PC-3 (cell line): ENCODE measurements at places on chromosomes 3 and 15. TPM values are rescaled to one million over a fixed set of nuclear protein-coding genes. Genes with fewer than 3 reads are reported as not detected.
A peak's percentile ranks its signal among the peaks of the same experiment; 100 is the strongest.

Gene ST8SIA2
- total RNA-seq, result not detected in 2 replicates

- no peak for DNase-seq
- H3K4me1 ChIP-seq, result no peaks in the 10 kb centered on the region
- H3K27me3 ChIP-seq, result no peaks in the 10 kb centered on the region
- no peaks in the 10 kb centered on the region for H3K36me3 ChIP-seq
- H3K4me3 ChIP-seq, result no peak overlapping the region
Observed at GRCh38 chr3:68458581-68458980, 473.8 kb downstream of the TAFA4 start.

DNA sequence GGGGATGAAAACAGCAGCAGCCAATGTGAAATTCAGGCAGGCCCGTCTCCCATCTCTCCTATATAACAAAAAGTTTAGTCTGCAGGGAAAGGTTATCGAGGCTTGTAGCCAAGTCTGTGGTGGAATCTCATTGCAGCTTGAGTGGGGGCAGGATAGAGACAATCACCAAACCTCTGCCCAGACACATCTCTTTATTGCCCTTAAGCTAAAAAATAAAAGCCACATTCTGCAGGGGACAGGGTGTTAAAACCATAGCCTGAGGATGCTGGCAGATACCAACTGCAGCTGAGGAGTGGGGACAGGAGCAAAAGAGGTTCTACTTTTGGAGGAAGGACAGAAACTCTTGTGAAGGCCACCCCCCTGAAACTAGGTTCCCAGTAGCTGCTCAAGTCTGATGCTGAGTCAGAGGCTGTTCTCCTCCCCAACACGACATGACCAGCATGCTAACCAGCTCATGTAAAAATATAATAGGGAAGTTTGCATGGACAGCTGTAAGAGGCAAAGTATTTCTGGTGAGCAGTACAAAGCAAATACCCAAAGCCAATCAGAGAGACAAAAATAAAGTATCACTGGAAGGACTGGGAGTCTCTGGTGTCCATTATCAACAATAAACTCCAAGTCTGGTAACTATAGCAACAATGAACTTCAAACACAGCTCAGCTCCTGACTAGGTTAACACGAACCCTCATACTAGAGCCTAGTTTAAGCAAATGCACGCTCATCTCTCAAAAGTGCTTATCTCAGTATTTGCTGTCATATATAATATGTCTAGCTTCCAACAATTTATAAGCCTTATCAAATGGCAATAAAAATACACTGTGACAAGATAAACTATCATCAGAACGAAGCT is 362.2 kb upstream of the SLCO3A1 start:
- no peaks in the 10 kb centered on the region for H3K36me3 ChIP-seq
- no peak for DNase-seq
- H3K4me1 ChIP-seq, result 0 out of 2 replicates have a peak, but pooled peaks cover 3% of the 10 kb centered on the region
- no peak overlapping the region for H3K27ac ChIP-seq

GRCh38 chr3:117565777-117566176 is 856.2 kb downstream of the TUSC7 start:
- DNase-seq, result no peak
- H3K36me3 ChIP-seq, result no peaks in the 10 kb centered on the region
- no peak overlapping the region for H3K27ac ChIP-seq
- no peak overlapping the region for H3K4me3 ChIP-seq
- no peaks in the 10 kb centered on the region for H3K27me3 ChIP-seq
- H3K4me1 ChIP-seq, result no peaks in the 10 kb centered on the region

DNA sequence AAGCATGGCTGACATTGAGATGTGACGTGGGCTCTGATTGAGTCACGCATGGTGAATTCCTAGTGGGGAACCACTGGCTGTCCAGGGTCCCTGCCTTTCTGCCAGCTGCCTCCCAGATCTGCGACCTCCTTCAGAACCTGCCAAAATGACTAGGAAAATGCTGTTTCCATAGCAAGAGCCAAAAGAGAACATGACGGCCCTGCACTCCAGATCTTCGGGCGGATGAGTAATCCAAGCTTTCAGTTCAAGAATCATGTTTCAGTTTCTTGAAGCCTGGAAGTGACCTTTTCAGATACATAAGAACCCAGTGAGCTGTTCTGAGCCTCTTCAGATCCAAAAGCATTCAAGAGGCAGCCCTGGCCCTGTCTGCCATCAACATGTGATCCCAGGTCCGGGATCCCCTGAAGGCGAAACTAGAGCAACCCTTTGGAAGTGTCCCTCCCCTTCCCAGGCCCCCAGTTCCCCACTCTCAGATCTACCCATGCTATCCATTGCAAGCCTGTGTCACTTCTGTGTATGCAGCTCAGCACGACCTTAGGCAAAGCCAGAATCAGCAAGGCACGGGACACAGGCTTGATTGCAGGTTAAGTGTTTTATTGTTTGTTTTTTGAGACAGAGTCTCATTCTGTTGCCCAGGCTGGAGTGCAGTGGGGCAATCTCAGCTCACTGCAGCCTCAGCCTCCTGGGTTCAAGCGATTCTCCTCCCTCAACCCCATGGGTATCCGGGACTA is 19.7 kb downstream of the ANKRD63 start:
- DNase-seq, result no peak
- peaks cover 21% of the 10 kb centered on the region for H3K4me1 ChIP-seq
- H3K27me3 ChIP-seq, result no peaks in the 10 kb centered on the region
- no peak overlapping the region for H3K4me3 ChIP-seq
- H3K27ac ChIP-seq, result no peak overlapping the region

DNA sequence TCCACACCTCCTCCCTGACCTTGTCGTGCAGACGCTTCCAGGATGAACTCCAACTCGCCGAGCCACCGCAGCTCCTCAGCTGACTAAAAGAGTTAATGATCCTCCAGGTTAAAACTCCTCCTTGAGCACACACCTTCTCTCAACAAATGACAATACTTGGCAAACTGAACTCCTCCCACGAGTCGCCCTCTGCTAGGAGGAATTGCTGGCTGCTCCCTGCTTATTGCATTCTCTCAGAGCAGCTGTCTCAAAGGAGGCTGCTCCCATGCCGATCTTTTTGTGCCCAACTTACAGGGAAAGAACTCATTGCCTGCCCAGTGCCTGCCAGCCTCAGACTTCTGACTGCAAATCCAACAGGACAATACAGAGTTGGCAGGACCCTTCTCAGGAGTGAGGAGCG is at the start of gene ATP13A4:
TSS of gene ATP13A4 (minus strand) at position 85 of the 400 bp plus-strand sequence. CDS start 96 bp downstream, outside the sequence.
- no peaks in the 10 kb centered on the region for H3K4me1 ChIP-seq
- H3K27ac ChIP-seq, result no peak within 1 kb of the TSS
- no peak for DNase-seq
- no peaks in the 10 kb centered on the region for H3K36me3 ChIP-seq

Gene TRPM1
- not detected in 2 replicates for total RNA-seq

Gene RBP2
- total RNA-seq, result not detected in 2 replicates

DNA sequence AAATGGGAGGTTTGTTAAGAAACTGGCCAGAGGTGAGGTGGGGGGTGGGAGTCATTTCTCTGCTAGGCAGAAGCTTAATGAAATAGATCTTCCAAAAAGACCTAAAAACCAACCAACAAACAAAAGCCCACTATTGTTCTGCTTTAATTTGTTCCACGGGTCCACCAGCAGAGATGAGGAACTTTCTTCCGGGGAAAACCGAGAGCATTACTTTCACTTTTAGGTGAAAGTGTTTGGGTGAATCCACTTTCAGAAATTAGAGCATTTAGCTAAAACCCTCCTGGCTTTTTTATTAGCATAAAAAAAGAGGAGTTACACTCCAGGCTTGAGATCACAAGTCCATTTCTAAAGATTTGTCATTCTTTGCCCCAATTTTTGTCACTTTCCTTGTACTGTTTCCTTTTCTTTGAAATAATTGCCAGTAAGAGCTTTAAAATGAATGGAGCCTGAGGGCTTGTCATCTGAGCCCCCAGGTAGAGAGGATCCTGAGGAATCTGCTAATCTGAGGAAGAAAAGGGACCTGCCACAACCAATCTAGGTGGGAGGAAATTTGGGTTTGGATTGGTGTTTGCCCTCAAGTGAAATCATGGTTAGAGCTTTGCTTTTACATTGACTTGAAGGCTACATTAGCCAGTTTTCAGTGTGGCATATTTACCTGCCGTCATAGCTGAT is 667.6 kb downstream of the NAALADL2 start:
- DNase-seq, result no peak
- H3K27me3 ChIP-seq, result no peaks in the 10 kb centered on the region

DNA sequence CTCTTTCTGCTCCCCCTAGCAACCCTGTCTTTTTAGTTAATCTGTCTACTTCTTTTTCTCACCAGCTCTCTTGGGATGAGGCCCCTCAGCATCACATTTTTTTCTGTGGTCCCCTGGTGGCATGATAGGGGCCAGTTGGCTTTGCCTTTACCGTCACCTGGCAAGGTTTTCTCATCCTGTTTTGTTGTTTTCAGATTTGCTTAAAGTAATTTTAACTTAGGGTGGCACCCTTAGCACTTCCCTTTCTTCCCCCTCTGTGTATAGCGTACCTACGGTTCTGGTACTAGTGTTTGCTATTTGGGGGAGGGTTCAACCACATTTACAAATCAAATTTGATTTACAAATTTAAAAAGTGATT is 35.6 kb downstream of the PDCD6IP start:
- no peak overlapping the region for H3K4me3 ChIP-seq
- no peaks in the 10 kb centered on the region for H3K27me3 ChIP-seq
- peaks cover 43% of the 10 kb centered on the region for H3K36me3 ChIP-seq
- no peak for DNase-seq
- H3K27ac ChIP-seq, result no peak overlapping the region
- peaks cover 4% of the 10 kb centered on the region; the same call in 1 of the 2 replicates for H3K4me1 ChIP-seq

GRCh38 chr15:55661428-55661827 is 73.3 kb upstream of the PYGO1 start:
- no peaks in the 10 kb centered on the region for H3K4me1 ChIP-seq
- H3K27ac ChIP-seq, result no peak overlapping the region
- no peaks in the 10 kb centered on the region for H3K36me3 ChIP-seq

Gene CKMT1A
- 1.7 and 4.4 TPM in 2 replicates for total RNA-seq

GRCh38 chr3:38964646-38965045 is 87.1 kb downstream of the SCN11A start:
- H3K4me3 ChIP-seq, result no peak overlapping the region
- no peaks in the 10 kb centered on the region for H3K36me3 ChIP-seq
- DNase-seq, result no peak
- no peaks in the 10 kb centered on the region for H3K4me1 ChIP-seq
- H3K27ac ChIP-seq, result no peak overlapping the region
- H3K27me3 ChIP-seq, result peaks cover 47% of the 10 kb centered on the region

Gene MESP2
- 1.1 and 1.3 TPM in 2 replicates for total RNA-seq

- no peak for DNase-seq
- H3K27me3 ChIP-seq, result no peaks in the 10 kb centered on the region
- no peak overlapping the region for H3K4me3 ChIP-seq
- H3K36me3 ChIP-seq, result no peaks in the 10 kb centered on the region
- no peak overlapping the region for H3K27ac ChIP-seq
Observed at GRCh38 chr3:139957844-139958243, 22.9 kb downstream of the CLSTN2 start.

DNA sequence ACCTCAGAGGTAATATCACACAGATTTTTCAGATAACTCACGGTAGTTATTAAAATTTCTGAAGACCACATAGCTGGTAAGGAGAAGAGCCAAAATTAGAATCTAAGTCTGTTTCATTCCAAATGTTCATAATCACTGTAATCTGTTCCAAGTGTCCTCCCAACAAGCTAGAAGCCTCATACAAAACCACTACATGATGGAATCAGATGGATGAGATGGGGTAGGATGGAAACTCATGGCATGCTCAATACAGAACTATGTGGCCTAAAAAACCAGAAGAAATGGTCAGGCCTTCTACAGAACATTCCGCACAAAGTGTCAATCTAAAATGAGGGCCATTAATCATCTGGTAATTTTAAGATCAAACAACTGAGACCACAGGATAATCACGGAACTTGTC is 91.8 kb downstream of the THBS1 start:
- no peak overlapping the region for H3K27ac ChIP-seq
- no peak for DNase-seq
- H3K27me3 ChIP-seq, result no peaks in the 10 kb centered on the region
- no peaks in the 10 kb centered on the region for H3K4me1 ChIP-seq
- H3K36me3 ChIP-seq, result no peaks in the 10 kb centered on the region

- H3K4me3 ChIP-seq, result no peak overlapping the region
- no peak overlapping the region; the same call in 1 of the 2 replicates for H3K27ac ChIP-seq
- DNase-seq, result peak; percentile 67
- H3K27me3 ChIP-seq, result no peaks in the 10 kb centered on the region
- peaks cover 14% of the 10 kb centered on the region; the same call in 1 of the 2 replicates for H3K36me3 ChIP-seq
Observed at GRCh38 chr15:48802867-48803266, 8.0 kb downstream of the CEP152 start.

Gene CPLX3
- total RNA-seq, result not detected in 2 replicates

DNA sequence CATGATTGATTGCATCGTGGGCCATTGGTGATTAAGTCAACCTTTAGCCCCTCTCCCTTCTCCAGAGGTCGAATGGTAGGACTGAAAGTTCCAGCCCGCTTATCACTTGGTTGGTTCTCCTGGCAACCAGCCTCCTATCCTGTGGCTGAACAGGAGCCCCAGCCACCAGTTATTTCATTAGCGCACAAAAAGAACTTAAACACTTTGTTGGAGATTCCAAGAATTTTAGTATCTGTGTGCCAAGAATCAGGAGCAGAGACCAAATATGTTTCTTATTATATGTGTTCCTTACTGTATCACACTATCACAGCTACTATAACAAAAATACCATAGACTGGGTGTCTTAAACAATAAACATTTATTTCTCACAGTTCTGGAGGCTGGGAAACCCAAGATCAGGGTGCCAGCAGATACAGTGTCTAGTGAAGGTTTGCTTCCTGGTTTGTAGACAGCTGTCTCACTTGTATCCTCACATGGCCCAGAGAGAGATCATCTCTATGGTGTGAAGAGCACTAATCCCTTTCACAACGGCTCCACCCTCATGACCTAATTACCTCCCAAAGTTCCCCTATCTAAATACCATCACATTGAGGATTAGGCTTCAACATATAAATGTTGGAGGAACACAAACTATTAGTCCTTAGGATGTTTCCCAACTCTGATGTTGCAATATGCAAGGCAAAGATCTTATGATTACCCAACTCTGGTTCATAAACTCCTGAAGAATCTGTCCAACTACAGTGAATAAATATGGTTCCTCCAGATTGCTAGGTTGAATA is 30.5 kb upstream of the APH1B start:
- no peaks in the 10 kb centered on the region for H3K27me3 ChIP-seq
- no peak overlapping the region for H3K27ac ChIP-seq
- H3K4me1 ChIP-seq, result peaks cover 23% of the 10 kb centered on the region
- no peaks in the 10 kb centered on the region for H3K36me3 ChIP-seq

Gene LTK
- total RNA-seq, result 0.07 and 0.29 TPM in 2 replicates

Gene SLC6A6
- total RNA-seq, result 28.1 and 31.9 TPM in 2 replicates
